ENCODE measurements at places on chromosomes 4 and X. TPM values are rescaled to one million over a fixed set of nuclear protein-coding genes. Genes with fewer than 3 reads are reported as not detected.

DNA sequence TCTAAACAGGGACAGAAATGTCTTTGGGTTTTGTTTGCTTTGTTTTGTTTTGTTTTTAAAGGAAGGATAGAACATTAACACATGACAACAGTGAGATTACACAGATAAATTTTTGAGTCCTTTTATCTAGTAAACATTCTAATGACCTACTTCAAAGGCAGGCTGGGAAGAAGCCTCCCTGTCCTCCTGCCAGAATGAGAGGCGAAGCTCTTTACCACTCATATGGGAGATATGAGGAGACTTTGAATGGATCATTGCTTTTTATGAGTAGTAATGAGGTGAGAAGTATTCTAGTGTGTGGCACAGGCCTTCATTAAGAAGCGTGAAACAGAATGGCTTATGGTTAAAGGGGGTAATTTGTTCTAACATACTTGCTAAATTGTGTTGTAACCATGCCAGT, 172.0 kb downstream of the FBXO8 start:
- no peak for DNase-seq

The SPATA18 gene
- 1.9 TPM for total RNA-seq

GRCh38 chr4:146592019-146592418, 46.7 kb upstream of the POU4F2 start:
- DNase-seq = no peak

DNA sequence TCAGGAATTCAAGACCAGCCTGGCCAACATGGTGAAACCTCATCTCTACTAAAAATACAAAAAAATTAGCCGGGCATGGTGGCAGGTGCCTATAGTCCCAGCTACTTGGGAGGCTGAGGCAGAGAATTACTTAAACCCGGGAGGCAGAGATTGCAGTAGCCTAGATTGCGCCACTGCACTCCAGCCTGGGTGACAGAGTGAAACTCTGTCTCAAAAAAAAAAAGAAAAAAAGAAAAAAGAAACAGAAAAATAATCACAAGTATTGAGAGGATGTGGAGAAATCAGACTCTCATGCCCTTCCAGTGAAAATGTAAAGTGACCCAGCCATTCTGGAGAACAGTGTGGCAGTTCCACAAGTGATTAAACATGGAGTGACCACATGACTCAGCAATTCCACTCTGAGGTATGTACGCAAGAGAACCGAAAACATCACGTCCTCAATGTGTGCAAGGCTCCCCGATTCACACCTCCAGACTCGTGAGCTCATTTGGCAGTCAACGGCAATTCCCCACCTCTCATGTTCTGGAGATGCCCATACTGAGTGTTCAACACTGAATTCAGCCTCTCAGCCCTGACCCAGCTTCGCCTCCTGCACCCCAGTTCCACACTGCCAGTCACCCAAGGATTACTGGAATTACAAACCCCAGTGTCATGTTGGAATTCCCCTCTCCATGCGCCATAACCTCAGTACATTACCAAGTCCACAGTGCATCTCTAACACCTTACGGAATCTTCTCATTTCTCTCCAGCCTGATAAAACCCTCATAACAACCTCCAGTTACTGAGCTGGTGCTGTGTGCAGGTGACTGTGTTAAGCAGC, 21.1 kb downstream of the ACOX3 start:
- DNase-seq = no peak

The PLAC8 gene
- 0.39 TPM for total RNA-seq

- no peak for DNase-seq
These were observed 538.7 kb upstream of the NR3C2 start for GRCh38 chr4:148980782-148981480.

DNA sequence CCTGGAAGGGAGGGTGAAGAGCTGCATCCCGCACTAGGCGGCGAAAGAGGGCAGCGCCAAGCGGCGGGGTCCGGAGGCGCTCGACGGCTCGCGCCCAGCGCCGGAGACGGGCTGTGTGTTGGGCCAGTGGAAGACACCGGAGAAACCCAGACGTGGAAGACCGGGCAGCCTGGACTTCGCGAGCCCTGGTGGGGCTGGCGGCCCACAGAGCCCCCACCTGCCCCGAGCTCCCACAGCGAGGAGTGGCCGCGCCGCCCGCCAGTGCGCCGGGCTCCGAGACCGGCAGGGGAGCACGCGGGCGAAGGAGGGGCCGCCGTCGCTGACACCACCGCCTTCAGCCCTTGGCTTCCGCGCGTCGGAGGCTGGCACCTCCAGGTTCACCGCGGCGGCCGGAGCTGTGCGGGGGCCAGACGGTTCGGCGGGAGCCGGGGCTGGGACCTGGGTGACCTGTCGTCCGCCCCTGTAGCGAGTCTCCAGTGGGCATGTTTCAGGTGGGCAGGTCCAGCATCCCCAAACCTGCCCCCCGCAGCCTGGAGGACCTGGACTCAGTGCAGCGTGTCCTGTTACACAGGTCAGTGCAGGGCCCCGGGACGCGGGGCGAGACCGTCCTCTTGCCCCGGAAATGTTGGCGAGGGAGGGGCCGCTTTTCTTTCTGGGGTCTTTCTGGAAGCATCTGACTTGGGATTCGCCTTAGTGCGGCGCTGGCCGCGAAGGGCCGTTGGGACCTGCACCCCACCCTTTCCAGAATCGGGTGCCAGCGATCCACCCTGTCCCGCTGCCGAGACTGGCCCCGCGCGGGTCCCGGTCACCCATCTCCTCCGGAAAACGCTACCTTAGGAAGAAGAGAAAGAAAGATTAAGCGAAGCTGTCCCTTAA, 9.6 kb upstream of the INTU start:
- DNase-seq = peak; percentile 43

GRCh38 chr4:187387739-187388138, 607.8 kb upstream of the ZFP42 start:
- no peak for DNase-seq

GRCh38 chr4:76144546-76144945, 3.7 kb downstream of the NUP54 start:
- no peak for DNase-seq

The KLB gene
- under 0.01 TPM for total RNA-seq

DNA sequence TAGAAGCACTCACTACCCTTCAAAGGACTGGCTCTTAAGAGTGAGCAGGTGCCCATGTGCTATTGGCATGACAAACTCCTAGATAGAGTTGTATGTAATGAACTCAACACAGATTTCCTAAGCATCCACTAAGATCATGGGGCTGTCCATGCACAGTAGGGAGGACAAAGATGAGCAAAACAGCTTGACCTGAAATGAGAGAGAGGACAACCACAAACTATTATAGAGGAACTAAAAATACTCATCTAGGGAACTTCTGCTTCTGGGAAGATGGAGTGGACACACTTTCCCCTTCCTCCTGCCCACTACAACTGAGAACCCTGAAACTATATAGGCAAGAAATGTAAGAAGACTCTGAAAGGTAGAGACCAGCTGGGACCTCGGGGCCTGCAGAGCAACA, 20.8 kb upstream of the TMEM128 start:
- DNase-seq = no peak

The HS3ST1 gene
- total RNA-seq = 0.77 TPM

DNA sequence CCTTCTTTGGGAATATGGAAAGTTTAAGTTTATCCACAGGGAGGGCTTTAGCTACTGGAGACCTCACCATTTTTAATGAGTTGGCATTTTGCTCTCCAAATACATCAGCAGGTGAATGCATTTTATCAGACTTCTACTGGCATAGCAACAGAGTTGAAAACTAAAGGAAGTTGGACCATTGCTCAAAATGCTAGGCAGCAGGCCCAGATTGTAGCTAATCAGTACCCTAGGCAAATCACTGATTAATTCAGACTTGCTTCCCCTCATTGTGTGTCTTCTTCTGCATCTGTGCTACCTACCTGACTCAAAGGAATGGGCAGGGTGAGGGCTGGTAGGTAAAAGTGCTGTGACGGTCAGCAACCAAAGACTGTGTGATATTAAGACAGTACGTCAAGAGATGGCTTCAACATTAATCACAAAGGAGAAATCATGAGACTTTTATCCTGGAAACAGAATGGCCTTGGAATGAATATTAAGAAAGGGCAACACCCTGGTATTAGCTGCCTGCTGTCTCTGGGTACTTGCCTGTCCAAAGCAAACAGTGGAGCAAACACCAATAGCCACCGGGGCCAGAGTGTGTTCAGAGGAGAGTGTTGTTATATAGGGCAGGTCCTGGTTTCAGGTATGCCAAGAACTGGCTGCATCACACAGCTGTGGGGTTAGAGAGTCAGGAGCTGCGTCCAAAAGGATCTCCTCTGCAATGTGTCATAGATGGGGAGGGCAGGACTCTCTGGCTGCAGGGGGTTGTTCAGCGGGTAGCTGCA, 17.1 kb upstream of the SMIM20 start:
- no peak for DNase-seq

- no peak for DNase-seq
These were observed 17.3 kb downstream of the LAMTOR3 start for GRCh38 chr4:99876946-99877345.

GRCh38 chrX:28351801-28352200, 235.4 kb upstream of the IL1RAPL1 start:
- DNase-seq = no peak

The NDST3 gene
- 8.3 TPM for total RNA-seq

DNA sequence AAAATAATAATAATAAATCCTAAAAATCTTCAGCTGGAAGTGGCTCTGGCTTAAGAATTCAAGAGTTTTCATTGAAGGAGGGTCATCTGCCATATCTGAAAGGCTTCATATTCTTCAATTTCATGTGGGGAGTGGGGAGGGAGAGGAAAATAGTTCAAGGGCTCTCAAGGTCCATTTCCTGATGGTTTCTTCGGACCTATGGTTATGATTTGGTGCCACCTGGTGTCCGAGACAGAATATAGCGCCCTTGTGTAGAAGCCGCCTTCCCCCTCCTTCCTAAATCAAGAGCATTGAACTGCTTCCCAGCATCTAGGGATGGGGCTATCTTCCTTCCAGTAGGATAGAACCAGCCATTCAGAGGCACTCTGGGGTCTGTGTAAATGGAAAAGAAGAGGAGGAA, 34.3 kb downstream of the NLGN3 start:
- peak; percentile 42 for DNase-seq

DNA sequence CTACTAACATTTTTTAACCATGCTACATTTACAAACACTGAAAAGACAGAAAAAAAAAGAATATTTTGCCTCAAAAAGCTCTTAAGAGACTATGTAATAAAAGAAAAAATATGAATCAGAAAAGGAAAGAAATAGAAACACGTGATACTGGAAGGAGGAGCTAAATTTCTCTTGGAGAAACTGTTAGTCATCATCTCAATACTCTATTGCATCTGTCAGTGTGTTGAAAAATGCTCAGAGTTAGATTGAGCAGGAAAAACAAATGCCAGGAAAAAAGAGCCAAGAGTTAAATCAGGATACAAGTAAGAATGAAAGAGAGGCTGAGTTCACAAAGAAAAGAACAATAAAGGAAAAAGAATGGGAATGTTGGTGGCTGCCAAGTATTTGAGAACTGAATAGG, 2.6 kb downstream of the RAB28 start:
- DNase-seq = no peak

DNA sequence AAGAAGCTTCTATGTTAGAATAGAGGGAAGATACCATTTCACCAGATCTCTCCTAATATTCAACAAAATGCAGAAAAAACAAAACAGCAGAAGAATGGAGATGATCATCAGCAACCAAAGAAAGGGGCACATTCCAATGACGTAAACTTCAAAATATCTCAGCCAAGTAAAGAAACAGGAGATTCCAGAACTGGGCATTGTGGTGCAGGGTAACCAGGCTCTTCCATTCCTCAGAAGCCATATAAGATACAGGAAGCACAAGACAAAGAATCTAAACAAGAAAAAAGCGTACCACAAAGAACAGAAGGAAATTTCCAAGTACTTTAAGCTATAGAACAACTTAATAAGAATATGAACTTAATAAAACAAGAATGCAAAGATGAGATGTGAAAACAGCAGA, 6.9 kb upstream of the ARMCX4 start:
- DNase-seq = no peak

The PRAF2 gene
- total RNA-seq = 5.4 TPM

DNA sequence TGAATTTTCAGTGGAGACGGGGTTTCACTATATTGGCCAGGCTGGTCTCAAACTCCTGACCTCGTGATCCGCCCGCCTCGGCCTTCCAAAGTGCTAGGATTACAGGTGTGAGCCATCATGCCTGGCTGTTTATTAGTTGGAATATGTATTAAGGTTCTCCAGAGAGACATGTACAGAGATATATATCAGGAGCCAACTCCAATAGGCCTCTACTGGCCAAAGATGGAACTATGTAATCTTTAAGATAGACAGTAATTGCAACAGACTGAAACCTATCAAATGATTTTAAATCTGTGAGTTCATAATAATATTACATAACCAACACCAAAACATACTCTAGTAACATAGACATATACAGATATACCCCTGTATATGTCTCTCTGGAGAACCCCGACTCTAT, 5.8 kb upstream of the DMP1 start:
- no peak for DNase-seq

DNA sequence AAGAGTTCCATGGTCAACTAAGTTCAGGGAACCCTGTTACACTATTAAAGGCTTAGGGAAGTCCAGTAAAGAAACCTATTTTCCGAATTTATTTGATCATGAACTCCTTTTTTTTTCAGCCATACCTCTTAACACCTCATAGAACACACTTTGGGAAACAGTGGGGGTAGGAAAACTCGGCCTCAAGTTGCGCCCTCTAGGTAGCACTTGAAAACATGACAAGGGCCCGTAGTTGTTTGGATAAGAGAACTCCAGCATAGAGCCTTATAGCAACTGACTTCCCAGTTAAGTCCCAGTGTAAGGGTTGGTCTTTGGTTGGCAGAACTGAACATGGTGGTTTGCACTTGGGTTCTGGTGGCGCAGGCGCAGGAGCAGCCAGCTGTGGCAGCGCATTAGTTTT, 14.4 kb downstream of the OGT start:
- no peak for DNase-seq

DNA sequence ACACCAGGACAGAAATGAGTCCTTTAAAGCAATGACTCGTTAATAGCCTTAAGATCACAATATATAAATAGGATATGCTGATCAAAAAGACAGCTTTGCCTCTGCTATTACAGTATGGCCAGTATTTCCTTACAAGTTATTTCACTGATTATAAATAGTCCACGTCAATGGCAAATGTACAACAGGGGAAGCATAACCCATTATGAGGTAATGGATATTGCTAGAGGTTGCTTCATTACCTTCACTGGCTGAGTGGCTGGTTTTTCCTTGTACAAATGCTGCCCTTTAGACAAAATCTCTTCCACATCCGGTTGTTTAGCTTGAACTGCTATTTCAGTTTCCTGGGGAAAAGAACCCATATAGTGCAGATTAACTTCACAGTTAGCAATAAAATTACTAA, 764.6 kb upstream of the FTHL17 start:
- DNase-seq = no peak

DNA sequence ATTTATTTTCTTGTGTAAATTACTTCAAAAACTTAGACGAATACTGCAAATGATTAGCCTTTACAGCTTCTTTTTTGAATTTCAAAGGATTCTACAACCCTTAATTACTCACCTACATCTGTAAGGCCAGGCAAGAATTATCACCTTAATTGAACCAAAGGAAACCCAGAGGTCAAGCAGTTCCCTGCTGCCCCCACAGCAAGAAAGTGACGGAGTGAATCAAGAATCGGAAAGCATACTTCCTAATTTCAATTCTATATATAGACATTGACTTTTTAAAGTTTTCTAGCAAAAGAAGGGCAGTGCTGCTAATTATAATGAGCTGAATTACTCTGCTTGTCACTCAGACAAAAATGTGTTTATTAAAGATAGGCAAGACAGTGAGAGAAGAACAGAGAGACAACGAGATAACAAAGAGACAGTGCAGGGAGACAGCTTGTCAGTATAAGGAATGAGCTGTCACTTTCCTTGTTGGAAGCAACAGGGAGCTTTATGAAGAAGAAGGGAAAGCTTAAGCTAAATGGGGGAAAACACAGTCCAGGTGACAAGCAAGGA, 47.5 kb upstream of the SPANXN4 start:
- DNase-seq = no peak

The ZNF732 gene
- 0.63 TPM for total RNA-seq

All from dermis microvascular lymphatic vessel endothelial cell (primary cell).